ENCODE measurements at places on chromosomes 6 and 20.

GRCh38 chr6:109783250-109783986 is 92.3 kb downstream of the FIG4 start:
- no peak for DNase-seq

- DNase-seq: no peak
These were observed 1.2 kb downstream of the SMIM29 start for GRCh38 chr6:34247481-34248197.

GRCh38 chr6:45310118-45310788 is 17.9 kb upstream of the RUNX2 start:
- peak; percentile 8 for DNase-seq

DNA sequence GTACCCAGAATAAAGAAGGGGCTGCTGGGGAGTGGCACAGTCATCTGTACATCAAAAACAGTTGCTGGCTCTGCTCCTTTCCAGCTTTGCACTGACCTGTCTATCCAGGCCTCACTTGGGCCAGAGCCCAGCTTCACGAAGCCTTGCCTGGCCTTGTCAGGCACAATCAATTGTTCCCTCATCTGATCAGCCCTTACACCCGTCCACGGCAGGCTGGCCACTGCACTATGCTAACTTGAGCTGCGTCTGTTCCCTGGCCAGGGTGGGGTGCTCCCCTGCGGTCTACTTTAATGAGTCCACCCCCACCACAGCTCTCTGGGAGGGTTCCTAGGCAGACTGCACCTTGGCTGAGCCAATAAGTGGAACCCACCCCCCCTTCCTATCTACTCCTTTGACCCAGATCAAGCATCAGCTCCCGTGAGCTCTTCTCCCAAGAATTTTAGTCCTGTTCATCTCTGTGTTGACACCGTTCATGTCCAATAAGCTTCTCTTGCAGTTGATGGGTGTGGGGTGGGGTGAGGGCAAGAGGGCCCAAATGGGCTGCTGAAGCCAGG is 74.3 kb upstream of the MLN start:
- no peak for DNase-seq

DNA sequence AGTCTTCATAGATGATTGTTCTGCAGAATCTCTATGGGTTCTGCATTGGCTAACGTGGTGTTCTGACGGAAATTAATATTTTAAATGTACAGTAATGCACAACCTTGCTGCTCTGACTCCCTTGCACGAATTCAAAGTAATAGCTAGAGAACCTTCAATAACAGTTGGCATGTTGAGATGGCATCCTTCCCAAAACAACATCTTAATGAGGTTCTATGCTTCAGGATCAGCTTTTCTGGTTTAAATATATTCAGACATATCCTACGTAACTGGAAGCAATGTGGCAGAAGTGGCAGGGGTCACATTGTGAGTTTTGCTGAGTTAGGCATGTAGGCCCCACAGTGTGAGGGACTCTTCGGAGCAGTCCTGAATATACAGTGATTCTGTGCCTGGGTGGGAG is 25.7 kb downstream of the DSE start:
- DNase-seq: no peak
